ENCODE measurements at places on chromosomes 6 and 20. TPM values are rescaled to one million over a fixed set of nuclear protein-coding genes. Genes with fewer than 3 reads are reported as not detected.

GRCh38 chr20:38447251-38447661, 12.1 kb upstream of the SNHG17 start:
- DNase-seq: no peak

DNA sequence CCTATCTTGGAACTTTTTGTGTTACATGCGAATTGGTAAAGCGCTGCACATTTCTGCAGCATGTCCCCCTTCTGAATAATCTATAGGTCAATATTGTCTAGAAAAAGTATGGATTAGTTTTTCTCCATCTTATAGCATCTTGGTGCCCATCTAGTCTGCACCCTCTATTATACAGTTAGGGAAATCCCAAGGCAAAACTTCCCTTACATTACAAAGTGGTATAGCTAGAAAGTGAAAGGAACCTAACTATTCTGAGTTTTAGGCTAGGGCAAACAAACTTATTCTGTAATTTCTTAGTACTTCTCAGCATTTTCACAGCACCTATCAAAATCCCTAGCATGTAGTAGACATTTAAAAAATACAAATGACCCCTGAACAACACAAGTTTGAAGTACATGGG, 133.5 kb upstream of the CCDC28A start:
- DNase-seq: no peak

The POM121L2 gene
- total RNA-seq: not detected

The TINAG gene
- not detected for total RNA-seq

- DNase-seq: no peak
Observed at GRCh38 chr20:62359043-62359490, 8.0 kb downstream of the LAMA5 start.

The SIRPA gene
- total RNA-seq: 0.22 TPM

- no peak for DNase-seq
Observed at GRCh38 chr6:16199804-16200203, 38.6 kb upstream of the GMPR start.

GRCh38 chr6:158086054-158086503, 82.0 kb downstream of the SERAC1 start:
- no peak for DNase-seq

The CD40 gene
- 4.2 TPM for total RNA-seq

The SLC16A10 gene
- total RNA-seq: 4.9 TPM

- DNase-seq: no peak
Observed at GRCh38 chr6:108419934-108420609, 125.2 kb downstream of the AFG1L start.

GRCh38 chr6:29487660-29488059, at the start of gene MAS1L:
Gene MAS1L, minus strand, starts transcription at chr6:29487956. Its CDS starts 54 bp downstream, at chr6:29487902.
- no peak for DNase-seq

- DNase-seq: no peak
Observed at GRCh38 chr6:169397684-169398083, 144.0 kb upstream of the THBS2 start.

GRCh38 chr20:5969348-5969935, 19.0 kb downstream of the MCM8 start:
- DNase-seq: no peak

DNA sequence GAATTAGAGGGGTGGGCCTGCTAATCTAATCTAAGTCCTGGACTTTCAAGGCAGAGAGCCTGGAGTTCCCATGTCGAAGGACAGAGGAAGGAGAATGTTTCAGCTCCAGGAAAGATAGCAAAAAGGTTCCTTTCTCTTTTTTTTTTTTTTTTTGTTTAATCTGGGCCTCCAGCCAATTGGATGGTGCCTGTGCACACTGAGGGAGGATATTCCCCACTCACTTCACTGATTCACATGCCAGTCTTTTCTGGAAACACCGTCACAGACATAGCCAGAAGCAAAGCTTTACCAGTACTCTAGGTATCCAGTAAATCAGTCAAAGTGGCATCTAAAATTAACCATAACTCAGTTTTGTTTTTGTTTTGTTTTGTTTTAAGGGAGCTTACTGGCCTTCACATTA, 721.1 kb downstream of the TENT5A start:
- no peak for DNase-seq

- DNase-seq: no peak
Observed at GRCh38 chr6:1930356-1930755, 315.0 kb downstream of the GMDS start.

GRCh38 chr6:82073484-82073883, 174.1 kb downstream of the IBTK start:
- DNase-seq: no peak

The COL11A2 gene
- total RNA-seq: 3.2 TPM

GRCh38 chr6:110509617-110510241, 33.3 kb upstream of the SLC22A16 start:
- no peak for DNase-seq

DNA sequence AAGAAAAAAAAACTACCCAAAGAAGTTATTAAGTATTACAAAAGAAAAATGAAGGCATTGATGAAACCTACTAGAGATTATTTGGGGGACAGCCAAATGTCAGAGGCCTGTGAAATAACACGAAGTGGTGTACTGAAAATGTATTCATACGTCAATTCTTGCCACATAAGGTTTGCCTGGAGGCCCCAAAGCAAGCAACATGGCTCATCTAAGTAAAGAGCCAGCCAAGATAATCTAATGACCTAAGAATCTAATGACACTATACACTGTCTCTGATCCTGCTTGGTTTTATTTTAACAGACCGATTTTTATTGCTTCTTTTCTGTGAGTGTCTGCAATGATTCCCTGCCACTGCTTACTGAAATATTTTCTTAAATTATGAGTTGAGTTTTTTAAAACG, 34.7 kb downstream of the FILIP1 start:
- no peak for DNase-seq

- DNase-seq: no peak
Observed at GRCh38 chr6:106748547-106749207, 119.3 kb downstream of the QRSL1 start.

The FAM50B gene
- 8.1 TPM for total RNA-seq
